ENCODE measurements at places on chromosomes 11 and 22.
A peak's percentile ranks its signal among the peaks of the same experiment; 100 is the strongest.

DNA sequence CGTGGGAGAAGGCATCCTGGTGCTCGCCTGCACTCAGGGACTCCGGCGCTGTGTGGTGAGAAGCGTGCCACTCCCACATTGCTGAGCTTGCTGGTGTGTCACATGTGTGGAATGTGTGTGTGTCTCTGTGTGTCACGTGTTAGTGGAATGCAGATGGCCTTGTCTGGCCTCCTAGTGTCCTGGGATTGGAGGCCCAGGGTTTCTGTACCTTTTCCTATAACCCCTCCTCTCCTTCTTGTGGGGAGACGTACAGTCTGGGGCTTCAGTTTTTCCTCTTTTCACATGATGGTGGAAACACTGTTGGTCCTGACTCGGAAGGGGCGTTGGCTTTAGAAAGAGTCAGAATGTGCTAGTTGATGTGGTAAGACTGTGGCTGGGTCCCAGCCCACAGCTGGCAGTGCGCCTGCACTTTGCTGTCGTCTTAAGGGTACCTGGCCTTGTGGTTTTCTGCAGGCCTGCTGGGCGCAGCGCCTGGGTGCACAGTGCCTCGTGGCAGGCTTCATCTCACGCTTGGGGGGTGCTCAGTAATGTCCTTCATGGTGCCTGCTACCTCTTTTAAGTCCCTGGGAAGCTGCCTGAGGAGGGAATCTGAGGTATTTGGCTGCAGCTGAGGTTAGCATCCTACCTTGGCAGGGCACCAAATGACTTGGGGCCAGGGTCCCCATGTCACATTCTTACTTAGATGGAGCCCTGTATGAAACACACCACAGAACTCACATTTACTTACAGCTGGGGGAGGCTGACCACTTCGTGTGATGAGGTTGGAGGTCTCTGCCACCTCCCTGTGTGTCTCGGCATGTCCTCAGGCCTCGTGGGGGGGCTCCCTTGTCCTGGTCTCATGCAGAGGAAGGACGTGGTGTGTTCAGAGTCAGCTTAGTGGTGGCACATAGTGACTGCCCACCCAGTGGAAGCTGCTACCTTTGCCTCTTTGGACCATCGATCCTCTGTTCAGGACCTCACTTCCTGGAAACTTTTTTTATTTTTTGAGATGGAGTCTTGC is 61.9 kb downstream of the MED15 start:
- DNase-seq = peak; percentile 96

DNA sequence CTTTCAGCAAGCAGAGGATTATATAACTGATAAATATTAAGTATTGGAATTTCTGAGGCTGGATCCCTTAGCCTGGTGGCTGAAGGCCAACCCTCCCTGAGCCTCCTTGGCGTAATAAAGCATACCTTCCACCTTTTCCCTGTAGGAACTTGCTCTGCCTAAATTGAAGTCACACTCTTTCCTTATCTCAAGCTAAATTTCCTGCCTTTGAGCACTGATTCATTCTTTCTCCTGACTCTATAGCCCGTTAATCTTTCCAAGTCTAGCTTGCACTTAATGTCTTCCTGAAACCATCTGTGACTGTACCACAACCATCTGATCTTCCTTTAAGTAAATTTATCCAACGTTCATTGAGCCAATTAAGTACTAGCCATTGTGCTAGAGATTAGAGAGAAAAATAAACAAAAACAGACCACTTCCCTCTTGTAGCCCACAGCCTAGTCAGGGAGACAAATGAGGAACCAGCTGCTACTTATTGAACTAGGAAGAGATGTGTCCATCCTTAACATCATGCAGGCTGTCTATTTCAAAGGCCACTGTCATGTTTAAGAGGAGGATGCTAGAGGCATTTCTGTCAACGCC is 62.9 kb downstream of the GRK3 start:
- no peak for DNase-seq

DNA sequence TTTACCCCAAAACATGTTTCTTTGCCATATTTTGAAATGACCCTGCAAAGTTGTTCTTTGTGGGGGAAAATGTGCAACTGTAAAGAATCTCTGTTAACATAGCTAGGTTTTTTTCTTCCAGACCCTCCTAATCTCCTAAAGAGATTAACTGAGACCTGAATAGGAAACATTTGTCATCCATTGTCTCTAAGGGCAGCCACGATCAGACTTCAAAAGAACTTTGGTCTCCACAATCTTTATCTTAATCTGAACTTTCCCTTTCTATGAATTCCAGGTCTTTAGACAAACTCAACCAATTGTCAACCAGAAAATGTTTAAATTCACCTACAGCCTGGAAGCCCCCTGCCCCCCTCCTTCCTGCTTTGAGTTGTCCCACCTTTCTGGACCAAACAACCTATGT is 4.6 kb upstream of the LGALS12 start:
- DNase-seq = no peak

GRCh38 chr22:38455530-38456271 is 702 bp upstream of the KCNJ4 start:
- DNase-seq = no peak

GRCh38 chr11:78783846-78784245 is 209.2 kb upstream of the NARS2 start:
- DNase-seq = no peak

DNA sequence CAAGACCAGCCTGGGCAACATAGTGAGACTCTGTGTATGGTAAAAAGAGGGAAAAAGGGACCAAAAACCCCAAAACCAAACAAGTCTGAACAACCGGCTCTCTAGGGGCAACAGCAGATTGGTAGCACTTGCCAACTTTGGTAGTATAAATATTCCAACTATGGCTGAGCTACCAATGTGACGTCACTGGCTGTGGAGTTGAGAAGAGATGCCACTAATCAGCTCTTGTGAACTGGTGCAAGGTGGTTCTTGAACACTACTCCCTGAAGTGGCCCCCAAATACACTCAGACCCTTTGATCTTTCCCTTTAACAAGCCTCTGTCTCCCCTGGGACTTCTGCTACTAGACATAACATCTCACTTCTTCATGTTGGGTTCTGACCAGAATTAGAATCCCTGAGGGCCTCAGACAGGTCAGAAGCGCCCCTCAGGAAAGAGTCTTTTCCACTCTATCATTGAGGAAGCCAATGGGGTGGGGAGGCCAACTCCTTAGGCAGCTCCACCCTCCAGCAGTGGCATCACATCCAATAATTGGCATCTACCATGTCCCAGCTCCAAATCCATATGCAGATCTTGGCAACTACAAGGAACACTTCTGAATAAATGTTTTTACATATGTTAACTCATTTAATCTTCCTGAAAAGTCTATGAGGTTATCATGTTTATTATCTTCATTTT is 49.2 kb downstream of the RPL27A start:
- DNase-seq = no peak

Data from HT1080 (cell line).